NCI-H2081 (cell line): ENCODE measurements at places on chromosomes 6 and 20.

DNA sequence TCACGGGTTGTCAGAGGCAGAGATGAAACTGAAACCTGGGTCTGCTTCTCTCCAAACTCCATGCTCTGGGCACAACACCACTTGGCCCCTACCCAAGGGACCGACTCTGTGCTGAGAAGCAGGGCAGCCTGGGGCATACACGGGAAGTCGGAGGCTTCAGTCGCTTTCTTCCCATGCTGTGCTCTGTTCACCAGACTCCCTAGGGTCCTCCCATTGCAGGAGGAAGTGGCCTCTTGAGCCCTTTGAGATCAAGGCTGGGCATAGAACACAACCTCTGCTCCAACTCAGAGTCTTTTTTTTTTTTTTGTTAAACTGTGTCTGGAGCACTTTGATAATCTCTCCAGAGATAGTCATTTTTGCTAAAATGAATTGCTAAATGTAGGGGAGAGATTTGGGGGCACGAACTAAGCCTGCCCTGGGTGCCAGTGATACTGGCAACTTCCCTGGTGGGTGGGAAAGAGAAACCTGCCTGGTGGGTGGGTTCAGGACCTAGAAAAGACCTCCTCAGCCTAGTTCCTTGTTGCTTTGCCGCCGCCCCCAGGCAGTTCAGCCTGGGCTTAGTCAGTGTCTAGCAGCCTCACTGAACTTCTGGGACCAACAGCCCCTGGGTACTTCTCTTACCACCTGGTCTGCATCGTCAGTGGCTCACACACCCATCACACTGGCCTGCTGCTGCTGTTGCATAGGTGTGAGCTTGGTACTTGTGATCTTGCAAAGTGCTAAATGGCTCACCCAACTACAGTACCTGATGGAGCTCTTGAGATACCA, 62.0 kb downstream of the PPP1R14C start:
- DNase-seq: no peak

- DNase-seq: no peak
Observed at GRCh38 chr20:25193843-25194242, 1.7 kb upstream of the ENTPD6 start.

DNA sequence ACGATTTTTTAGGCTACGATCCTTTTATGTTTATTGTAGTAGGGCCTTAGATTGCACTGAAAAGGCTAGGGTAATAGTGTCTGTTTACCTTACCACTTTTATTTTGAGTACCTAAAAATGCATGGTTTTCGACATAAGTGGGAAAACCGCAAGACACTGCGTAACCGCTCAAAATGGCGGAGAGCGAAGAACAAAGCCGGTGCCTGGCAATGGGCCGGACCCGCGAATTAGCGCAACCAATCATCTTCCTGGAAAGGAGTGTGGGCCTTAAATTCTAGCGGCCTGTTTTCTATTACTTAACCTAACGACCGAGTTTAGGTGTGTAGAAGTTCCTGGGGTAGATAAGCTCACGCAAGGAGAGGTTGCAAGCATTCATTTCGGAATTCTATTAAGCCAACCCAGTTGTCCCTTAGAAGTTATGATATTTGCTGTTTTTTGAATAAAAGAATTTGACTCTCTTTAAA, 118.0 kb downstream of the HFE start:
- DNase-seq: peak; percentile 93

DNA sequence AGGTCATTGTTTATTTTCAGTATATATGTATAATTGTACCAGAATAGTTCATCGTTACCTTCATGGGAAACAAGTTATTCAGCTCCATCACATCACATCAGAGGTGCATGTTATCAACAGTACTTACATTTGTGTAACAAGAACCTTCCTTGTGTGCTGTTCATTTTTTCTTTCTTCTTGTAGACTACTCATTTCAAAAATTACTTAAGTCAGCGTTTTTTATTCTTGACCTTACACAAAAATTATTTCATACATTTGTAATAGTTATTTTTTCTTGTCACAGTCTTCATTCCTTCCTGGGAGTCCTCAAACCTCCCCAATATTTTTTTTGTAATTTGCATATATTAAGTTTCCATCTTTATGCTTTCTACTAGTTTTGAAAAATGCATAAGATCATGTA, 725.7 kb upstream of the ADGRB3 start:
- no peak for DNase-seq

- no peak for DNase-seq
Observed at GRCh38 chr20:3229798-3230197, 9.2 kb downstream of the SLC4A11 start.

DNA sequence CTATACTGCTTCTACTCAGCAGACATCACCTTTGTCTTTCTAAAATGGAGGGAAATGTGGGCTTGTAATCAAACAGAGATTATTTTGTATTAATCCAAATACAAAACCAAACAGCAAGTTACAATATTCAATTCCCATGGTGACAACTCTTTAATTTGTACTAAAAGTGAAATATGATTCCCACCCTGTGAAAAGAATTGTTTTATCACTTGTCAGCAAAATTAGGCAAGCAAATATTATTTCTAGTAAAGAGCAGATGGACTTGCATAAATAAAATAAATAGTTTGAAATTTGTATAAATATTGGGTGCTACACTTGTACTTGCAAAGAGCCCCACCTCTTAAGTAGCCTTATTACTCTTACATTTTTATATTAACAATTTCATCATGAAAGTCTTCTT, 6.1 kb upstream of the TXLNB start:
- no peak for DNase-seq

DNA sequence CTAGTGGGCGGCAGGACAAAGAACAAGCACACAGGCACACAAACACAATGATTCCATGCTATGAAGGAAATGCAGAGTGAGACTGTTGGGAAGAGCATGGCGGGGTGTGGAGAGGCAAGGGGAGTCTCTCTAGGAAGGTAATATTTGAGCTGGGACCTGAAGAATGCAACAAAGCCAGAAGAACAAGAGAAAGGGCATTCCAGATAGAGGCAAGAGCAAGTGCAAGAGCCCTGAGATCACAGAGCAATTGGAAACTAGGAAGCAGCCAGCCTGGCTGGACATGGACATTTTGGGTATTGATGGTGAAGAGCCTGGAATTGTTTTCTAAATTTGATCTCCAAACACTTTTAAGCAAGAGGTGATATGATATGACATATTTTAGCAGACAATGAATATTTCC, 15.4 kb downstream of the SRXN1 start:
- DNase-seq: no peak

GRCh38 chr6:139372326-139373153, 1.9 kb downstream of the CITED2 start:
- DNase-seq: no peak

GRCh38 chr6:108002365-108003221, 44.6 kb upstream of the SEC63 start:
- peak; percentile 5 for DNase-seq

GRCh38 chr20:40286975-40287531, 402.0 kb downstream of the MAFB start:
- no peak for DNase-seq

DNA sequence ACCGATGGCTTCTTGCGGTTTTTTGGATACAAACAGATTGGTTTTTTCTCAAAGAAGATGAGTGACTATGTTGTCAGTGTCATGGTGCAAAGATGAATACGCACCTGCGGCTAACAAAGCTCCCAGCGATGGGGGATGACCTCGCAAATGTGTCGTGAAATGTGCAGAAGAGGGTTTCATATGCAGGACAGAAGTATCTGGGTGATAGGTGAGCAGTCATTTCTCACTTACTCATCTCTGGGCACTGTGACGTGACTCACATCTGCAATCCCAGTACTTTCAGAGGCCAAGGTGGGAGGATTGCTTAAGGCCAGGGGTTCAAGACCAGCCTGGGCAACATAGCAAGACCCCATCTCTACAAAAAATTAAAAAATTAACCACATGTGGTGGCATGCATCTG, 216.3 kb downstream of the ERMARD start:
- no peak for DNase-seq

DNA sequence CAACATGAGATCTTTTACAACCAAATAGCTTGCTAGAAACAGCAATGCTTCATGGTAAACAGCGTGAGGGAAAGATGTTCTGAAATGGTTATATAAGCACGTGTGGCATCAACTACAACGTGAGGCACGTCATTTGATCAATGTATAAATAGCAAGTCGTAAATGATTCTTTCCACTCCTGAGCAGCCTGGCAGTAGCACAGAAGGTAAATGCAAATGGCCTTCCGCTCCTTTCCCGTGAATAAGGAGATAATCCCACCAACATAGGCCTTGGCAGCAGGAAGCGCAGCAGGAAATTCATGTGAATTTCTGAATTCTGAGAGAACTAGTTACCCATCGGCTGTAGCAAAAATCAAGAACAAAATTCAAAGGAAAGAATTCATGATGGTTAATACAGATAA, 17.0 kb downstream of the RPS6KA2 start:
- DNase-seq: no peak

DNA sequence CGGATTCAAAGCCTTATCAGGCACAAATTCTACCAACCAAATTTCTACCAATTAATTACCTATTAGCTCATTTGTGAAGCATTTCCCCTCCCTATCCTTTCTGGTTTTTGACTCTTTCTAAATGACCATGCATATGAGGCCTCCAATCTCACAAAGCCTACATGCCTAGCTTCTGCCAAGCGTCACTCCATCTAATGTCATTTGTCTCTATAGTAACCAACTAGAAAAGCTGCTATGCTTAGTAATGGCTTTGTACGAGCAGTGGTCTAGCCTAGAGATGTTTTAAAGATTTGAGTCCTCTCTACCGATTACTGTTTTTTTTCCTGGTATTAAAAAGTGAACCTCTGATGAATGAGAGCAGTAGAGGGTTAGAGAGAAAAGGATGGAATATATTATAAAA, 4.8 kb upstream of the ASF1A start:
- no peak for DNase-seq

- no peak for DNase-seq
Observed at GRCh38 chr6:149563203-149563927, 2.8 kb upstream of the GINM1 start.

DNA sequence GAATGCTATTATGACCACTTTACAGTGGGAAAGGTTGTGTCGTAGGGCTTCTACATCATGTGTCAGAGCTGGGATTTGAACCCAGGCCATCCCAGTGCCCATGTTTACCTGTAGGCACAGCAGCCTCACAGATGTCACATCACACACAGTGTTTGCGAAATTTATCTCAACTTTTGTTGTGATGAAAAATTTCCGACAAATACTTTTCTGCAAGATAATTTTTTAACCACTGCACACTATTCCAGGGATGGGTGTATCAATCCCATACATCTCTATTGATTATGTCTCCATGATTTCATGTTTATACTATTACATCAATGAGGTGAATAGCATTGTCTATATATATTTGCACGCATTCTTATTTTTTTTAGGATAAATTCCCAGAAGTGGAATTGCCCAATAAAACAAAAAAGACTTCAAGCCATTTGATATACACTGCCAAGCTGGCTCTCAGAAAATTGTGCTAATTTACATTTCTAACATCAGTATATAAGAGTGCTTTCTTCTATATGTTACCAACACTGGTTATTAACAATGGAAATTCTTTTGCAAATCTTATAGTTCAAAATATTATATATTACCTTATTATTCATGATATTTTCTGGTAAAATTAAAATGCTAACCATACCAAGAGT, 189.1 kb upstream of the ZNF217 start:
- no peak for DNase-seq

GRCh38 chr6:151239603-151240035, at the start of gene AKAP12:
TSS of gene AKAP12 (plus strand) at chr6:151239967. CDS start at chr6:151240563, 596 bp downstream.
- DNase-seq: peak; percentile 15

- DNase-seq: no peak
Observed at GRCh38 chr6:21142741-21143140, 450.8 kb upstream of the SOX4 start.

- DNase-seq: no peak
Observed at GRCh38 chr6:105545947-105546731, 143.3 kb upstream of the PREP start.

DNA sequence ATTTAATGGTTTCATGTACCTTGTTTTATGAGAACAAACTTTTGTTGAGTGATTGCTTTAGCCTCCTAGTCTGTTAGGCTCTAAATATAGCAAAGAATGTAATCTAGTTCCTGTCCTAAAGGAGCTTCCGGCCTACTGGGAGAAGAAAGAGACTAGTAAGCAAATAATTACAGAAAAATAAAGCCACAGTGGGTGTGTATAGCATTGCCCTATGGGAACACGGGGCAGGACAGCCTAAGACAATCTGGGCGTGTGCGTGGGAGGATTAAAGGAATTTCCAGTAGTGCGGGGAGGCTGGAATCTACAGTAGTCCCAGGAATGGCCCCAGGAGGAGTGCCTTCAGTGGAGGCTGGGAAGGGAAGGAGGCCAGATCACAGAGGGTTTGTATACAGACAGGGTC, 98.1 kb upstream of the AKAP12 start:
- DNase-seq: no peak

DNA sequence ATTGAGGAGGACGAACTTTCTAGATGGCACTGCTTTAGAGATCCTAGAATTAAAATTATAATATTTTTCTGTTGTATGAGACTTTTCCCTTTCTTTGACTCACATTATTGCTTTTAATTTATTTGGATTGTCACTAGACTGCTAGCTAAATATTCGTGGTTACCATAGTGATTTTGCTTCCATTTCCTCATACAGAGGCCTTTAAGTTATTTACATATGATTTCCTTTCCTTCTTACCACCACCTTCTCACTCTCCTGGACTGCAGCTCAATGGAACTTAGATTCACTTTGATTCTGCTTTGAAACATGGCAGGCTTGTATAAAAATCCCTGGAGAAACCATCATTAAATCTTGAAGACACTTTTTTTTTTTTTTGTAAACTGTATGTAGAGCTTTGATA, 222.9 kb downstream of the LAMA2 start:
- DNase-seq: no peak

DNA sequence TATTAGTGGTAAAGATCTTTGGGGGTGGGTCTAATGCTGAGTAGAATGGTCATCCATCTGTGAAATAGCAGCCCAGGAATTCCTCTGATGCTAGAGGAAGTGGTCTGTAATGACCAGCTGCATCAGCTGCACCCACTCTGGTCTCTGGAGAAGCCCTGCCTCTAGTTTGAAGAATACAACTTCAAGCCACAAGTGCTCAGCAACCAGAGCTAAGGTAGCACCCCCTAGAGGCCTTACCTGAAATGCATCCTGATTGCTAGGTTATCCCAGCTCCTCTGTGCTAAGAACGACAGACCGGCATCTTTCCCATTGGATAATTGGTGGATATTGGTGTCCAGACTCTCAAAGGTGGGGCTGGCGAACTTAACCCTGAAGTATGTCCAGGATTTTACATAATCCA, 58.2 kb downstream of the DNAH8 start:
- no peak for DNase-seq

DNA sequence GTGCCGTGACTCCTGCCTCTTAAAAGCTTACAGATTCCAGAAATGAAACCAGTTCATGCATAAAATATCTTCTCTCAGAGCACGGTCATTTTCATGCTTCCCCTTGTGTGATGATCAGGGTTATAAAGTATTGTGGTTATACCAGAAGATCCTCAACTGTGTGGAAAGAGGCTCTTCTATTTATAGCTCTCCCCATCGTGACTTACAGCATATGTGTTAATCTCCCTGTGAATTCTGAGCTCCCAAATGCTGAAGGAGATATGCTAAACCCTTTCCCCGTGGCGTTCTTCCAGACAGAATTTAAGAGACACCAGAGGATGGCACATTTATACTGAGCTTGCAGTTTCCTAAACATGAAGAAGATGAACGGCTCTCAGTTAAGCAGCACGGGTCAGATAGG, 158.8 kb downstream of the CDH26 start:
- no peak for DNase-seq
